ENCODE measurements at places on chromosomes 3 and 15.

DNA sequence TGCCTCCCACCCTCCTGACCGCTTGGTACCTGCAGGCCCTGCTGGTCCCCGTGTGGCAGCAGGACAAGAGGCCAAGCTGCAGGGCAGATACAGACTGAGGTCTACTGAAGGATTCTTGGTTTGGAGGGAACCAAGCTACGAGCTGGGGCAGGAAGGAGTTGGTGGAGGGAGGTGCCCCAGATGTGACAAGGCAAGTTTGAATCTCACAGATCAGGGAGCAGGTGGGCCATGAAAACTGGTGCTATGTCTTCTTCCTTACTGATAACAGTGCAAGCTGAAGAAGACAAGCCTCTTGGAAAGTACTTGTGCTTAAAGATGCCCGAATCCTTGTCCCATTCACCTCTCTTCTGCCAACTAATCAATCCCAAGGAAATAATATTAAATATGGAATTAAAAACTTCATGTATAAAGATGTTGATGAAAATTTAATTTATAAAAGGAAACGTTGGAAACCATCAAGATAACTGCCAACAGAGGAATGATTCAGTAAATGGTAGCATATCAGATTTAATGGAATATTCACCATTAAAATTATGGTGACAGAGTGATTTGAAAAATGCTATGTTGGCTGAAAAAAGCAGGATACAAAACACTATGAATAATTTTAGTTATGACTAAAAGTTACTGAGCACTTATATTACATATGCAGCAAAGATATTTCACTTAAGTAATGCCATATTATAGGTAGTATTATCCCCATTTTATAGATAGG, 107.9 kb downstream of the MYLK start:
- peaks cover 15% of the 10 kb centered on the region for H3K4me1 ChIP-seq
- H3K36me3 ChIP-seq, result no peaks in the 10 kb centered on the region
- no peak overlapping the region for H3K27ac ChIP-seq
- H3K27me3 ChIP-seq, result no peaks in the 10 kb centered on the region

DNA sequence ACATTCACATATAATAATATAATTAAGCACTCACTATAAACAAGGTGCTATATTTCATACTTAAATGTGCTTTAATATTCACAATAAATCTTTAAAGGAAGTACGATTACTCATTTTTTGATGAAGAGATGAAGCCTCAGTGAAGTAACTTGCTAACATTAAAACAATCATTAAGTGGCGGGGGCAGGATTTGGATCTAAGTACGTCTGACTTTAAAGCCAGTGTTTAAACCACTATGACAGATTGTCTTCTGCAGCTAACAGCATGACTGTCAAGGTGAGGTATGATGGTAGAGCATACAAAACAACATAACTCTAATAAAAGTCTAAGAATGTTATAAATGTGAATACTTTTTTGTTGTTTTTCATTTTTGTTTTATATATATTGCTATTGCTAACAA, 862.1 kb downstream of the ROBO1 start:
- H3K27ac ChIP-seq, result no peak overlapping the region
- H3K27me3 ChIP-seq, result no peaks in the 10 kb centered on the region
- DNase-seq, result no peak
- H3K4me3 ChIP-seq, result no peak overlapping the region
- no peaks in the 10 kb centered on the region for H3K4me1 ChIP-seq
- no peaks in the 10 kb centered on the region for H3K36me3 ChIP-seq

GRCh38 chr15:69141286-69141701, 19.1 kb upstream of the GLCE start:
- no peak overlapping the region for H3K4me3 ChIP-seq
- DNase-seq, result no peak
- peaks cover 3% of the 10 kb centered on the region for H3K4me1 ChIP-seq

DNA sequence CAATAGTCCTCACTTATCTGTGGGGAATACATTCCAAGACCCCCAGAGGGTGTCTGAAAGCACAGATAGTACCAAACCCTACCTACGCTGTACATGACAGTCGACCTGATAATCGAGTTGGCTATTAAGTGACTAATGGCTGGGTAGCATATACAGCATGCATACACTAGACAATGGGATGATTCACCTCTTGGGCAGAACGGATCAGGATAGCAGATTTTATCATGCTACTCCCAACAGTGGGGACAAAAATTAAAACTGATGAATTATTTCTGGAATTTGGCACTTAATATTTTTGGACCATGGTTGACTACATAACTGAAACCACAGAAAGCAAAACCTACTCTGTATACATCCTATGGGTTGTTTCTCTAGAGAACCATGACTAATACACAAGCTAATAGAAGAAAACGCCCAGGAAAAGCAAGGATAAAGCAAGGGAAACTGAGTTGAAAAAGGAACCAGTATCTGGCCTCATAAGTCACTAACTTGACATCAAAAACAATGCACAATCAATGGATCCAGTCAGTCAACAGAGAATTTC, 15.5 kb downstream of the ATG3 start:
- H3K27me3 ChIP-seq, result no peaks in the 10 kb centered on the region
- H3K27ac ChIP-seq, result no peak overlapping the region
- peaks cover 14% of the 10 kb centered on the region for H3K36me3 ChIP-seq
- H3K4me3 ChIP-seq, result no peak overlapping the region
- no peak for DNase-seq
- no peaks in the 10 kb centered on the region for H3K4me1 ChIP-seq

DNA sequence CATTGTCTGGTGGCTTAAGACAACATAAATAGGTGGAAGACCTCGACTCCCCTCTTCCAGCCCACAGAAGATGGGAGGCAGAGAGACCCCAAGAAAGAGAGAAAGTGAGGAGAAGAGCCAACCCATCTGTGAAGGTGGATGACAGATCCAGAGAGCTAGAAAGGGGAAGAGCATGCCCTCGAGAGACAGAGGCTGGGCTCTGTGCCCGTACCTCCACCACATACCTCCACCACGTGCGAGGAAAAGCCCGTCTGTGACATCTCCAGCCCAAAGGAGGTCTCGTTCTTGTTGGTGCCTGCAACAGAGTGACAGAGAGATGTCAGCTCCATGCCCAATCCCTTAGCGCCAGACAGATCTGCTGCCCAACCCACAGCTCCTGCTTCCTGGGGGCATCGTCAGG, 71.1 kb downstream of the FEM1B start:
- H3K36me3 ChIP-seq, result peaks cover 25% of the 10 kb centered on the region
- no peaks in the 10 kb centered on the region for H3K27me3 ChIP-seq
- H3K4me3 ChIP-seq, result no peak overlapping the region
- no peak for DNase-seq

- no peak overlapping the region for H3K4me3 ChIP-seq
- no peaks in the 10 kb centered on the region for H3K4me1 ChIP-seq
Observed at GRCh38 chr15:39542385-39543065, 38.4 kb upstream of the THBS1 start.

DNA sequence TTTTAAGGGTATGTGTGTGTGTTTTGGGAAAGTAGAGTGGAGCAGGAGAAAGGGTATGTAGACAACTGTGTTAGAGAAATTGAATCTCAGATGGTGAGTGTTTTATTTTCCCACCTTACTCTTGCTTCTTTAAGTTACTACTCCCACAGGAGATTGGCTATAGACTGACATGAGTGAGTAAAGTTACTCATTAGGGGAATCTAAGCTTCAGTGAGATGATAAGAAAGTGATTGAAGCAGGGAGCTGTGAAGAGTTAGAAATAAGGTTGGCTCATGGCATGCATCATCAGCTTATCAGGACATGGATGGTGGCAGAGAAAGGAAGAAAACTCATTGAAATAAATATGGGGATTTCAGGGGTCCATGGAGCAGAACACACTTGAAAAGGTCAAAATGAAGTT, 88.9 kb downstream of the MBNL1 start:
- peaks cover 7% of the 10 kb centered on the region for H3K4me1 ChIP-seq
- peaks cover 7% of the 10 kb centered on the region for H3K36me3 ChIP-seq
- DNase-seq, result no peak

- no peaks in the 10 kb centered on the region for H3K4me1 ChIP-seq
- DNase-seq, result no peak
- H3K4me3 ChIP-seq, result no peak overlapping the region
- no peaks in the 10 kb centered on the region for H3K27me3 ChIP-seq
- H3K36me3 ChIP-seq, result no peaks in the 10 kb centered on the region
Observed at GRCh38 chr15:49692514-49693090, 71.8 kb downstream of the DTWD1 start.

- no peak for DNase-seq
- no peak overlapping the region for H3K4me3 ChIP-seq
- H3K27ac ChIP-seq, result no peak overlapping the region
- no peaks in the 10 kb centered on the region for H3K27me3 ChIP-seq
- peaks cover 26% of the 10 kb centered on the region for H3K36me3 ChIP-seq
Observed at GRCh38 chr3:180615954-180616353, 14.0 kb downstream of the TTC14 start.

DNA sequence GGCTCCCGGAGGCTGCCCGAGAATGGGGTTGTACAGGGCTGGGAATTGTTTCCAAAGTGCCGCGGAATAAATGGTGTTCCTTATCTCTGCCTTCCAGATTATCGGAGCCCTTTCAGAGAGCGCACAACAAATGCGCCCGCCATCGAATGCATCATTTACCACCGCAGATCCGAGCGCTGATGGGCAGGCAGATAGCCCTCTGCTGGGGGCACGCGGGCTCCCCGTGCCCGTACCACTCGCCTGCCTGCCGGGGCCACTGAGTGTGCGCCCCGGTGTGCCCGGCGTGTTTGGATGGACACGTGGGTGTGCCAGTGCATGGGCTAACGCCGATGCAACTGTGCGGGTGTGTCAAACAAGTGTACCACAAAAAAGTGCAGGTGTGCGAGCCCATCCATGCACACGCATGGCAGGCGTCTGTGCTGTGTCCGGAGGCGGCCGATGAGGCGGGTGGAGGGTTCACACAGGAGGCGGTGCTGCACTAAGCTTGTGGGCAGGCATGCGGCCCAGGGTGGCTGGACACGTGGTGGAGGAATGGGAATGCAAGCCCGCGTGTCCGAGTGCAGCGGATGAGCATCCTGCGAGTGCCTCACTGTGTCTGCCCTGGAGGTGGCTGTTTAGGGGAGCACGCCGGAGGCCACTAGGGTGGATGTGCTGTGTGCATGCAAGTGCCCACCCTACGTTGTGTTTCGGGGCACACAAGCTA, 3.8 kb upstream of the GATA2 start:
- peaks cover 63% of the 10 kb centered on the region for H3K27me3 ChIP-seq
- peak overlapping the region; percentile 57 for H3K4me3 ChIP-seq
- DNase-seq, result no peak
- H3K4me1 ChIP-seq, result peaks cover 5% of the 10 kb centered on the region

- peaks cover 3% of the 10 kb centered on the region for H3K27me3 ChIP-seq
- H3K4me3 ChIP-seq, result no peak overlapping the region
- no peak for DNase-seq
- peaks cover 8% of the 10 kb centered on the region for H3K4me1 ChIP-seq
Observed at GRCh38 chr15:65307978-65308377, 3.5 kb downstream of the RNU5B-1 start.

- DNase-seq, result no peak
- H3K36me3 ChIP-seq, result no peaks in the 10 kb centered on the region
- no peak overlapping the region for H3K4me3 ChIP-seq
- peaks cover 4% of the 10 kb centered on the region for H3K4me1 ChIP-seq
- no peak overlapping the region for H3K27ac ChIP-seq
Observed at GRCh38 chr3:134054231-134054630, 24.5 kb upstream of the SLCO2A1 start.

DNA sequence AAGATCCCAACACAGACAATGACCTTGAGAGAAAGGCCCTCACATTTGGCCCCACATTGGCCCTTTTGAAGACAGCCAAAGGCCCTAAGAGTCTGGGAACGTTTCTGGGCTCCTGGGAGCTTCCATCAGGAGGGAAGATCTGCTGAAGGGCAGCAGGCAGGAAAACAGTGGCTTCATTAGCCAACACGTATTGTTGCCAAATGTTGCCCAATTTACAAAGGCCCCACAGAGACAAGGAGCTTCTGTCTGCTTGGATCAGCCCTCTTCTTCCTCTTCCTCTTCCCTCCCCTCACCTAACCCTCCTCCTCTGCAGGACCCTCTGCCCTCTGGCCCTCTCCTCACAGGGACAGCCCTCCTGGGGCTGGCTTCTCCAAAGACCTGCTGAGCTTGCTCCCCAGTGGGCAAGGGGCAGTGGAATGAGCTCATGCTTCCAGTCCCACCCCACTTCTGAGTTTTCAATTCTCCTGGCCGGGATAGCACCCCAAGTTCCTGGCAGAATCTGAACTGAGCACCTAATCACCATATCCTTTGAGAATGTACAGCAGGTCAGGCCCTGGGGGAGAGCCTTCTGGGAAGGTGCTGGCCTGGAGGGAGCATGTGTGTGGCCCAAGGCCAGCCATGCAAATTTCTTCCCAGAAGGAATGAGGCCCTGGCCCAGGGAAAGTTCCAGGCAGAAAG, 5.1 kb upstream of the LTF start:
- no peak overlapping the region for H3K4me3 ChIP-seq
- no peak for DNase-seq
- H3K4me1 ChIP-seq, result no peaks in the 10 kb centered on the region
- H3K27ac ChIP-seq, result no peak overlapping the region

DNA sequence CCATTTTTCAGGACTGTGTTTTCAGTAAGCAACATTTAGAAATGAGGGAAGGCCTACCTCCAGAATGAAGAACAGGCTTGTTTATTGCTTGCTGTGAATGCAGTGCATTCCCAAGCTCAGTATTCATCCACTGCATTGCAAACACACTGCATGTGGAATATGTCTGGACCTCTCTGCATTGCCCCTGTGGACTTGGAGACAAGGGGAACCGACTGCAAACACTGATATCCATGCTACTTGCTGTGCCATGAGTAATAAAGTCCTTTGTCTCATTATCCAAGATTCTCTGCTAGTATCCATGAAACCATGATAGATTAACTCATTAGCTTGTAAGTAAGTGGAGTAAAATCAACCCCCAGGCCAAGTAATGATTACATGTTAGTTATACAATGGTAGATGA, 301.2 kb upstream of the NR2E3 start:
- no peaks in the 10 kb centered on the region for H3K36me3 ChIP-seq
- H3K27ac ChIP-seq, result no peak overlapping the region
- no peak overlapping the region for H3K4me3 ChIP-seq
- no peak for DNase-seq
- H3K27me3 ChIP-seq, result no peaks in the 10 kb centered on the region

DNA sequence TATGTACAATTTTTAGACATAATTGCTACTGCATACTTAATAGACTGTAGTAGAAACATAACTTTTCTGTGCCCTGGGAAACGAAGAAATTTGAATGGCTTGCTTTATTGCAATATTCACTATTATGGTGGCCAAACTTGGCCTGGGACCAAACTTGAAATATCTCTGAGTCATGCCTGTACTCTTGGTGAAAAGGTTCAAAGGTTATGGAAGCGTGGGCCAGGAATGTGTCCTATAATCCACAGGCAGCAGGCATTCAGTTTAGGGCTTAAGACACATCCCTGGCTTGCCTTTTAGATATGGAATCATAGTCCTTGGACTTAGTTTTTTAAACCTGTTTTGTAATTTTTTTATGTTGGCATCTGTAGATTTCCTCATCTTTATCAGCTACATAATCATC, 124.3 kb downstream of the LRIG1 start:
- DNase-seq, result peak; percentile 70
- no peaks in the 10 kb centered on the region for H3K27me3 ChIP-seq
- H3K27ac ChIP-seq, result no peak overlapping the region
- H3K4me3 ChIP-seq, result no peak overlapping the region
- H3K36me3 ChIP-seq, result peaks cover 29% of the 10 kb centered on the region
